ENCODE measurements at places on chromosomes 3 and 15.

- no peak for DNase-seq
Measured at GRCh38 chr15:86178845-86179244, 99.2 kb downstream of the AGBL1 start.

DNA sequence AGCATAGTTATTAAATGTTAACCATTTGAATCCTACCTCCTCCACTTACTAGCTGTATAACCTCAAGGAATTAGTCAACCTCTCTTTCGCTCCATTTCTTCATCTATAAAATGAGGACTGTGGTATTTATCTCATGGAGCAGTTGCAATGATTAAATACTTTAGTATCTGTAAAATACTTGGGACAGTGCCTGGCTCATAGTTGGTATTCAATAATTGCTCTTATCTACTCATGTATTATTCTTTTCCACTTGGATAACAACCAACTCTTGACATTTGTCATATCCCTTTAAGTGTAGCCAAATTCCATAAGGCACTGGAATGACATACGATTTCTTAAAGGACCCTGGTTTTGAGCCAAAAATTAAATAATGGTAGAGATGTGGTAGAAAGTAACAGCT lies 72.0 kb downstream of the FSIP1 start:
- no peak for DNase-seq

- no peak for DNase-seq
Measured at GRCh38 chr3:12234192-12234591, 54.7 kb upstream of the PPARG start.

- no peak for DNase-seq
Measured at GRCh38 chr3:20123131-20123652, 62.8 kb downstream of the SGO1 start.

DNA sequence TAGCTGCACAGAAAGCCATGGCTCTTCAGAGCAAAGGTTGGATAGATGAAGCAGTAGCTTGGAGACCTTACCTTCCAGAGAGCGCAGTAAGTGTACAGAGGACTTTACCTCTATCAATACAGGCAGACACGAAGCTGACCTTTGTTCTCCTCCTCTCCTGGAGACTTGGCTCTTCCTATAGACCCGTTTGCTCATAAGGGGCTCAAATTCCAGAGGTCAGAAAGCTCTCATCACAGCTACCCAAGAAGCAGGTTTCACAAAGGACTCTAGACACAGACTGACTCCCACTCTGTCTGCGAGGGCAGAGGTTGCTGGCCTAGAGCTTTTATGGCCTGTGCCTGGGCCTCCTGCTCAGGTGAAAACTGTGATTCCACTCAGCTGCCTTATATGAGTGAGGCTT lies 35.4 kb upstream of the TOPAZ1 start:
- no peak for DNase-seq

DNA sequence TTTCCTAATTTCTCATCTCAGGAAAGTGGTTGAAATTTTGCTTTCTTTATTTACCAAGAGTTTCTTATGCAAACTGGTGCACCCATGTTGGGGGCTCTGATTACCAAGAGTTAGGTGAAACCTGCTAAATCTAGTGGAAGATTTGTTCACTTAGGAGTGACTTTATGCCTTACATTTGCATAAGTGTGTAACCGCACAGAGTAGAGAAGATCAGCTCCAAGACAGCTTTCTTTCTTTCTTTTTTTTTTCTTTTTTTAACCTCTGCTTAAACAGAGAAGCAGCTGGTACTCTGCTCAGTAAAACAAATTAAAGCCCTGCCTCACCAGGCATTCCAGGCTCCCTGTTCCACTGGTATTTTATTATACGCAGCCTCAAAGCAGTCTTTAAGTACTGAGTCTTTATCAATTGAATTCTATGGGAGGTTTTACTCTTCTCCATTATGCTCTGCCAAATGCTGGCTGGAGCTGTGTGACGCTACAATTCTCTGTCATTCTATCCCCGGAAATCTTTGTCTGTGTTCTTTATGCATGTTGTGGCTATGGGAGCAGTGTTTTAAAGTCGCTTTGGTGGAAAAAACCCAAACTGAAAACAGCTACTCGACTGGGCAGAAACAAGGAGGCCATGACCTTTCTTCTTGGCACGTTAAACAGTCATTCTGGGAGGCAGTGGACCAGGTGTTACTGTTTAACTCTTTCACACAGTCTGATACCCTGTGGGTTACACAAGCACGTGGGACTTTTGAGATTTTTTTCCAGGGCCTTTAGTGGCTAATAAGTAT lies 55.2 kb upstream of the GBE1 start:
- peak; percentile 4 for DNase-seq

GRCh38 chr3:166685246-166685645 lies 694.9 kb downstream of the ZBBX start:
- DNase-seq, result no peak

DNA sequence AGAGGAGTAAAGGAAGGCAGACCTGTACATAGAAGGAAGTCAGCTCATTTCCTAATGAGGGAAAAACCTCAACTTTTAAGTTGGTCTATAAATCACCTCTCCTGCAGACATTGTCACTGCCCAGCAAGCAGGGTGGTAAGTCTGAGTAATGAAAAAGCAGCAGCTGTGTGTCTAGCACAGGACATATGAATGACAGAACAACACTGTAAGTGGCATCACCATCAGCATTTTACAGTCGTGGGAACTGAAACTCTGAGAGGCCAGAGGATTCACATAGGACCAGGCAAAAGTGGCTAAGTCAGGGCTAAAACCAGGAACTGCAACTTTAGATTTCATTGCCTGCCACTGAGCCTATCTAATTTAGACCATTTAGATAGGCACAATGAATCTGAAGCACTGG lies 235.6 kb downstream of the CLSTN2 start:
- no peak for DNase-seq

GRCh38 chr3:172341482-172342059 lies 106.7 kb downstream of the GHSR start:
- DNase-seq, result peak; percentile 22

DNA sequence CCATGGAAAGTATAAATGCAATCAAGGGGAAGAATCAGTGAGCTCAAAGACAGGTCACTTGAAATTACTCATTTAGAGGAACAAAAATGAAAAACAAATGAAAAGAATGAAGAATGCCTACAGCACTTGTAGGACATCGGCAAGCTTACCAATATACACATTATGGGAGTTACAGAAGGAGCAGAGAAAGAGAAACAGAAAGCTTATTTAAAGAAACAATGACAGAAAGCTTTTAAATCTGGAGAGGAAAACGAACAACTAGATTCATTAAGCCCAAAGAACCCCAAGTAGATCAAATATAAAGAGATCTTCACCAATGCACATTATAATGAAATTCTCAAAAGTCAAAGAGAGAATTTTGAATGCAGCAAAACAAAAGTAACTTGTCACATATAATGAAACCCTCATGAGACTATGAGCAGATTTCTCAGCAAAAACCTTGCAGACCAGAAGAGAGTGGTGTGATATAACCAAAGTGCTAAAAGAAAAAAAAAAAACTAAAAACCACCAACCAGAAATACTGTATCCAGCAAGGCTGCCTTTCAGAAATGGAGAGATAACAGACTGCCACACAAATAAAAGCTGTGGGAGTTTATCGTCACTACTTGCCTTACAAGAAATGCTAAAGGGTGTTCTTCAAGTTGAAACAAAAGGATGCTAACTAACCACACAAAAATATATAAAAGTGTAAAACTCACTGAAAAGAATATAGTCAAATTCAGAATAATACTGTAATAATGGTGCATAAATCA lies 63.1 kb downstream of the MYH15 start:
- no peak for DNase-seq

- DNase-seq, result no peak
Measured at GRCh38 chr3:9534429-9534828, 19.2 kb downstream of the LHFPL4 start.

DNA sequence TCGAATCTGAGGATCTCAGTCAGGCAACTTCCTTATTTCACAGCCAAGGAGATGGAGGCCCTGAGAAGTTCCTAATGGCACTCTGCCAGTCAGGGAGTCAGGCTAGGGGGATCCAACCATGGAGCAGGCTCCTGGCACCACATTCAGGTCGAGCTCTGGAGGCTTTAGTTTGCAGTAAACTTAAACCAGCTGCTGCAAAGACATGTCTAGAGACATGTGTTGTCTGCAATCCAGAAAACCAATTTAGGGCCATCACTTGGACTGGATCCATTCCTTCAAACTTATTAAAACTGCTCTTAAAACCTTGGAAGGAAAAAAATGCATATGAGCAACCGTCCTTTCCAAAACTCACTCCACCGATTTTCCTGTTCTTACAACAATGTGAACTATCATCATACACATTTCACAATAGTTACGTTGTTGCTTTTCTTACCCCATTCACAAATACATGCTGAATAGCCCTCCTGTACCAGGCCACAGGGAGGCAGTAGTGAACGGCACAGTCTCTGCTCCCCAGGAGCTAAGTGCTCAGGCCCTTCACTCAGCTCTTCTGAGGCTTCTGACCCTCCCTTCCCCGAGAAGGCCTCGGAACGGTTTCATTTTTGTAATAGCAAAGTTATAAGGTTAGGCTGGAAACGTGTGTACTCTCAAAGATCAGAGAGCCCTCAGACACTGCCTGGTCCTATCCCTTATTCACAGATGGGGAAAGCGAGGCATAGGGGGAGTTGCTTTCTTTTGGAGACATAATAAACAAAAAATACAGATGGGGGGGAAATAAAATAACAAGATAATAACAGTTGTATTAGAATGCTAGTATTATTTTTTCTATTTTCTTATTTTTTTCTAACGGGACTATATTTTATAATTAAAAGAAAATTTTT lies 20.1 kb downstream of the RFT1 start:
- no peak for DNase-seq

DNA sequence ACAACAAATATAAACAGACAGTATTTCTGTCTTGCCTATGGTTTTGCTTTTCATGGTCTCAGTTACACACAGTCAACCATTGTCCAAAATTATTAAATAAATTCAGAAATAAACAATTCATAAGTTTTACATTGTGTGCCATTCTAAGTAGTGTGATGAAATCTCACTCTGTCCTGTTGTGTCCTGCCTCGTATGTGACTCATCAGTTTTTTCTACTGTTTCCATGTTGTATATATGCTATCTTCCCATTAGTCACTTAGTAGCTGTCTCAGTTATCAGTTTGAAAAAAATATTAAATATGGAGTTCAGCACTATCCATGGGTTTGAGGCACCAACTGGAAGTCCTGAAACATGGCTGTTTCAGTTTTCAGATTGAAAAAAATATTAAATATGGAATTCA lies 282.4 kb upstream of the GRM7 start:
- no peak for DNase-seq

GRCh38 chr3:10774129-10774670 lies 41.8 kb upstream of the SLC6A11 start:
- no peak for DNase-seq

DNA sequence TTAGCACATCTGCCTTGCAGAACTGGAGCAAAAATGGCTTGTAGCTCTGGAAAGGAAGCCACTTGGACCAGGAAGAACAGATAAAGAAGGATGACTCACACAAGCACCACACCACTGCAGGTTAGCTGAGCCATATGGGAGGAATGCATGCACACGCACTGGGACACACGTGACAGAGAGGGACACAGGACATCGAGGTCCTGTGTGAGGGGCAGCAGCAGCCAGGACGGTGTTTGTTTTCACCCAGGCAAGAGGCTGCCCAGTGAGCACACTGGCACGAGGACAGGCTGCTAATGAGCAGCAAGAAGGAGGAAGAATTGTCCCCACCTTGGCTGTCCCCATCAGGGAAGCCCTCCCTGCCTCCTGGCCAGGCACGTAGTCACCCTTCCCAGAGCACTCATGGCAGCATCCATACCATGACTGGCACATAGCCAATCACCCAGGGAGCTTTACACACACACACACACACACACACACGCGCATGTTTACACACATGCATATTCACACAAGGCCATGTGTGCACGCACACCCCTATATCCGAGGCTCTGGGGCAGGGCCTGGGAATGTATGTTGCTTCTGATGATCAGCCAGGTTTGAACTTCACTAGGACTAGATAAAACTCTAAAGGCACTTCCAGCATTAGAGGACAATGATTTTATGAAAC lies 24.0 kb upstream of the SPTBN5 start:
- no peak for DNase-seq

DNA sequence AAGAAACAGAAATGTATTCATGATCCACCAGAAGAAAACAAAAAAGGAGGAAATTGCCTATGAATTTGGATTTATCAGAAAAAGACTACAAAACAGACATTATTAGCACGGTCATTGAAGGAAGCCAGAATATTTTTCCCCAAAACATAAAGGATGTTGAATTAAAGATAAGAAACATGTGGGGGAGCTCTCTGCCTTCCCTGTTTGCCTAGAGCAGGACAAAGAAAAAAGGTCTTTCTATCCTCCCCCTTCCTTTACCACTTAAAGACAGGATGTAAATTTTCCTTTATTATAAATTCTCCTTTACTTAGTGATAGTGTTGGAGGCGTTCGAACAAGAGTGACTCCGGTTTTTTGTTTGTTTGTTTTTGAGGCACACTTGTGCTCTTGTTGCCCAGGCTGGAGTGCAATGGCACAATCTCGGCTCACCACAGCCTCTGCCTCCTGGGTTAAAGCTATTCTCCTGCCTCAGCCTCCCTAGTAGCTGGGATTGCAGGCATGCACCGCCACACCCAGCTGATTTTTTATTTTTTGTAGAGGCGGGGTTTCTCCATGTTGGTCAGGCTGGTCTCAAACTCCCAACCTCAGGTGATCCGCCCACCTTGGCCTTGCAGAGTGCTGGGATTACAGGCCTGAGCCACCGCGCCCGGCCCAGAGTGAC lies 14.9 kb upstream of the RPN1 start:
- DNase-seq, result no peak

DNA sequence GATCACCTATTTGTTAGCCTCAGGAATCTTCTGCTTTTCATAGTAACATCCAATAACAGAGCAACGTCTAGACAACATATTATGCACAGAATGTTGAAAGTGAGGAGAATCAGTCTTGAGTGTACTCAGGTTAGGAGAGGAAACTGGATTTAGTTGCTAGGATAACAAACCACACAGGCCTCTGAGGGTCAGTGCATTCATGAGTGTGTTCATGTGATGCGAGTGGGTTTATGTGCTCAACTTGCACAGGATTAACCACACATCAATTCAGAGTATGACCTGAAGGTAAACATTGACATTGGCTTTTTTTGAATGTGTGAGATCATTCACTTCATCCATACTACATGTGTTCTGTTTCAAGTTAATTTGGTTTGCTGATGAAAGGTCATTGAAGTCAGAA lies 287.6 kb downstream of the DIPK2A start:
- no peak for DNase-seq

DNA sequence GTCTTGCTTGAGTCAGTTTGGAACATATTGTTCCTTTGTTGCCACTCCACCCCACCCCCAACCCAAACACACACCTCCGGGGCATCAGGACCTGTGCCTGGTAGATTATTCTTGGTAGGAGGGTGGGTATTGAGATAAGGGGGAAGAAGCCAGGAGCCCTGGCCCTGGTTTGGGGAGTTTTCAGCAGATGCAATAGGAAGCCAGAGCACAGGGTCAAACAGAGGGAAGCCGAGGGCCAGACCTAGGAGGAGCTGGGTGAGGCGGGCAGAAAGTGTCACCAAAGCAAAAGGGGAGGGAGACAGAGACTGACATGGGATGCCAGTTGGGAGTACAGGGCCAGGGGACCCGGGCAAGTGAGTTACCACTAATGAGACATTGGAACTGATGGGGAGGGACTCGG lies 163.1 kb downstream of the RPLP1 start:
- DNase-seq, result no peak

- no peak for DNase-seq
Measured at GRCh38 chr3:14804835-14805780, 13.7 kb upstream of the FGD5 start.

- no peak for DNase-seq
Measured at GRCh38 chr3:129050556-129051295, 9.9 kb upstream of the GP9 start.

GRCh38 chr3:165133188-165133899 lies 55.0 kb upstream of the SI start:
- DNase-seq, result peak; percentile 3
